ENCODE measurements at places on chromosomes 6 and 20.

DNA sequence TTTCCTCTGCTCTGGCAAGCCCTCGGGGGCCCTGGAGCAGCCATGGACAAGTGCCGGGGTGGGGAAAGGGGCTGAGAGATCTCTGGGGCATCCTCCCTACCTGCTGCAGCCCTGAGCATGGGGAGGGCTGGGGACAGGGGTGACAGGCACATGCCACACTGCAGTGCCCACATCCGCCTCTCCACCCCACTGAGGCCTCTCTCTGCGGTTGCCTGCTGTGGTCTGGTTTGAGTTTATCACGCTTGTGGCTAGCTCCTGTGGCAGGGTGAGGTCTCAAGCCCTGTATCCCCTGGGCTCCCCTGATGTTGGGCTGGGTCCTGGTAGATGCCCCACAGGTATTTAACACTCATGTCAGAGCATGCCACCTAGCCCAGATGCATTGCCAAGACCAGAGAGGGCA, 52.9 kb upstream of the MLN start:
- DNase-seq = no peak

DNA sequence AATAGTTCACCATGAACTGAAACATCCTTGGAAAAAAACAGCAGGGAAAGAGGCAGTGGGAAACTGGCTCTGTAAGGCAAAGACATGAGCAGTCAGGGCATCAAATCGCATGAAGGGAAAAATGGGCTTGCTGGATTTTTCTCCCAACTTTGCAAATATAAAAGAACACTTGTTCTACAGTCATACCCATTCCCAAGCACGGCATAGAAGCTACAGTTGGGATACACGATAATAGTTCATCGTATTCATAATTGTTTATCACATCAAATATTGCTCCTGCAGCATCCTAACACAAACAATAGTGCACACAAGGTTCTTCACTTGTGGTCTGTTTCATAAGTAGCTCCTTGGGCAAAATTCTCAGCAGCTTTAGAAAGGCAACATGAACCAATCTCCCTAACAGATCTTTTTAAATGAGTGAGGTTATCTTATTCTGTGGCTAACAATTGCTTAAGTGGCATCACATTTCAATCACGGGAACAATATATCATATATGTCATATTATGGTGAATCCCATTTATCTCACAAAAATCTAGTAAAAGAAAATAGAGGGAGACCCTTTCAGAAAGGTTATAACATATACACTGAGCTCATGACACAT, 243.9 kb downstream of the PKHD1 start:
- DNase-seq = no peak

GRCh38 chr20:41447006-41447405, 80.4 kb upstream of the EMILIN3 start:
- DNase-seq = no peak

- DNase-seq = no peak
These were observed 73.4 kb upstream of the RAB32 start for GRCh38 chr6:146470091-146470770.

GRCh38 chr6:152225241-152225934, 411.8 kb downstream of the SYNE1 start:
- no peak for DNase-seq

GRCh38 chr6:31485055-31485454, 12.9 kb upstream of the MICB start:
- no peak for DNase-seq
